ENCODE measurements at places on chromosomes 16 and 17.

DNA sequence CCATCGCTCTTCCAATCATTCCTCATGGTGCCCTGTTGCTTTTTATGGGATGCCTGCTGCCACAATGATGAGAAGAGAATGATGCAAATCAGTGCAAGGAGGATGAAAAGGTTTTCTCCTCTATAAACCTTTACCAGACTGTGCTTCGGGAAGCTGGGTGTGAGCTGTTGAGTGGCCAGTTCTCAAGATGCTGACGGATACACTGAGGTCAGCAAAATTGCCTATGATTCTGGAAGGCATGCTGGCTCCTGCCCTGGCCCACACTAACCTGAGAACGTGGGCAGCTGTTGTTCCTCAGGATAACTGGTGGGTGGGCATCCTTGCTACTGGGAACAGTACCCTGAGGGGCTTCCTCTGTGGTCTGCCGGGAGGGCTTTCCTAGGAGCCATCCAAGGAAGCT, 795 bp upstream of the PIRT start:
- DNase-seq, result no peak

- no peak for DNase-seq
Measured at GRCh38 chr16:62067981-62068380, 31.7 kb upstream of the CDH8 start.

DNA sequence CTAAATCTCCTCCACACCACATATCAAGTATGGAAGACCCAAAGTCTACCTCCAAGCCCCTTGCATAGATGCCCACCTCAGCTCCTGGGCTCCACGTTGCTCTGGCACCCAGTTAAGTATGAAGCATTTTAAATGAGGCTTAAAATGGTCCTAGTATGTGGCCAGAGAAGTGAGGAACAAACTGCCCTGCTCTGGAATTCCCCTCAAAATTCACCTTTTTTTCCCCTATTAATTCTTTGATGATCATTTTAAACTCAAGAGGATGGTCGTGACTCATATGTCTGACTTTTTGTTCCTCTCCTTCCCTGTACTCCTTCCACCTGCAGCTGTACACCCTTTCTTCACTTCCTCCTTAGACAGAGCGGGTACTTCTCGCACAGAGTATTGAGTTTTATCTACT, 234.5 kb upstream of the MYOCD start:
- no peak for DNase-seq

GRCh38 chr16:20089246-20089965, 15.7 kb upstream of the GPR139 start:
- no peak for DNase-seq

DNA sequence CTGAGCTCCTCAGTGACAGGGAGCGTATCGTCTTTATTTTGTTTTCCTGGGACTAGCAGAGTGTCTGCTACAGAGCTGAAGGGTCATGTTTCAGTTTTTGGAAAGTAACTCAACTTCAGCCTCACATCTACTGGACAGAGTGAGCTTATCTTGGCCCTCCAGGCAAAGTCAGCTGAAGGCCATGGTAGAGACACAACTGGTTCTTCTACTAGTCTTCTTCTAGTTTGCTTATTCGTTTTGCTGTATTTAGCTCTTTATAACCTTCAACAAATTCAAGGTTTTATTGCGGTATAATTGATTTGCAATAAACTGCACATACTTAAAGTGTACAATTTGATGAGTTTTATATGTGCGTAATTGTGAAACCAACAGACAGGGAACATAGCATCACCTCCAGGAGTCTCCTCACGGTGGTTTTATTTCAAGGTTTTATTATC, 6.1 kb upstream of the PRKCA start:
- DNase-seq, result no peak

All from CD4-positive, alpha-beta T cell treated with Interleukin-10 for 1 hour (primary cell).